Stimulated activated CD4-positive, alpha-beta T cell treated with anti-CD3 and anti-CD28 coated beads, Interleukin-4, amount 100 ng/mL, for 24 hours (primary cell): ENCODE measurements at places on chromosomes 1 and 21.
A peak's percentile ranks its signal among the peaks of the same experiment; 100 is the strongest.

GRCh38 chr1:162388083-162388594 lies 6.6 kb downstream of the C1orf226 start:
- DNase-seq, result no peak

GRCh38 chr1:55277377-55278130 lies 62.4 kb upstream of the USP24 start:
- DNase-seq, result peak; percentile 85

- no peak for DNase-seq
These were observed 21.5 kb upstream of the ARHGAP29 start for GRCh38 chr1:94258873-94259331.

DNA sequence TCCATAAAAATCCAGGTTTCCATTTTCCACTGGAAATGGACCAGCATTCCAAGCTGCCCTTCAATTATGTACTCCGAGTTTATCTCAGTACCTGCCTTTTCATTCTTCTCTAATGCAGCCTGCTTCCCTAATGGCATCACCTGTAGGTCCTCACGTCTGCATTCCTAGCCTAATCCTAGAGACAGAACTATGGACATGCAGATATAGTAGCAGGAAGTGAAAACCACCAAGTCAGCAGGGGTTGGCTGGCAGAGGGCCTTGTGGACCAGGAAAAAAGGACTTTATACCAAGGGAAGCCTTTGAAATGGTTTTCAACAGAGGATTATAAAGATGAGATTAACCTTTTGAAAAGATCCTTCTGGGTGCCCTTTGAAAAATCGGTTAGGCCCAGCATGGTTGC lies 135.7 kb upstream of the L1TD1 start:
- DNase-seq, result no peak

- DNase-seq, result no peak
These were observed 20.9 kb upstream of the LRP8 start for GRCh38 chr1:53348486-53349368.

DNA sequence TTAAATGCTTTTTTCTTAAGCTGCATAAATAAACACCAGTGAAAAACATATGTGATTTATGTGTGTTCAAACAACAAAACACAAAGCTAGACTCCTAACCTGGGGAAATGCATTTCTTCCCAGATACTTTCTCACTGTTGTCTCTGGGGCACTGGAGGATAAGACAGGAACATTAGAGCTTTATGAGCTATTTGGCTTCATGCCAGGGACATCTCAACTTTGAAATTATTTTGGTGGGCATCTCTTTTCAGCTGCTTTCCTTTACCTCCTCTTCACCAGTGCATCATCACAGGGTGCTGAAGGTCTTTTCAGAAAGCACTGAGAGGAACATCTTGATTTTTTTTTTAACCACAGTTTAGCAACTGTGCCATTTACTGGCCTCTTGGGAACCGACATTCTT lies 212.9 kb downstream of the DNM3 start:
- DNase-seq, result no peak

- DNase-seq, result no peak
These were observed 33.5 kb downstream of the CTBS start for GRCh38 chr1:84540759-84541158.

- no peak for DNase-seq
These were observed 136.6 kb downstream of the OMA1 start for GRCh38 chr1:58409890-58410289.

DNA sequence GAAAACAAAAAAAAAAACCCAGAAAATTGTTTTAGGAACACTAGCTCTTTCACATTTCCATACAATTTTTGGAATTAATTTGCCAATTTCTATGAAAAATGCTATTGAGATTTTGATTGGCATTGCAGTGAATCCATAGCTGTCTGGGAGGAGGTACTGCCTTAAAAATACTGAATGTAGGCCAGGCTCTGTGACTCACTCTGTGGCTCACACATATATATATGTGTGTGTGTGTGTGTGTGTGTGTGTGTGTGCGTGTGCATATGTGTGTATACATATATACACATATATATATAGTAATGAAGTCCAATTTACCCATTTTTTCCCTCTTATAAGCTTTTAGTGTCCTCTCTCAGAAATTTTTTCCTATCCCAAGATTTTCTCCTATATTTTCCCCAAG lies 214.2 kb upstream of the DMRTA2 start:
- no peak for DNase-seq

DNA sequence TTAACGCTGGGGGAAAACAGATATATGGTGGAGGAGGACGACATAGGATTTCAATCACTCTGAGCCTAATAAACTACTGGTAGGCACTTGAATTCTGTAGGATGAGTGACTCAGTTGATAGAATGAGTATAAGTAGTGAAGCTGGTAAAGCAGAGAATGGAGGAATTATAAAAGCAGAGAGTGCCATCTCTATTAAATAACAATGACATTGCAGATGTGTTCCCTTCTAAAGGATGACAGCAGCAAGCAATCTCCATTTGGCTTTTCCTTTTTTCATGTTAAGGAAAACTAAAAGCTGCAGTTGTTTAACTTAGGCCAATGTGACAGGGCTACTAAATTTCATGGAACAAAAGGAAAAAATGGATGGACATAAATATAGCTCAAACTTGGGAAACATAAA lies 17.5 kb downstream of the ZBTB8OS start:
- no peak for DNase-seq

- DNase-seq, result no peak
These were observed 23.7 kb downstream of the RRP1 start for GRCh38 chr21:43812957-43813655.

DNA sequence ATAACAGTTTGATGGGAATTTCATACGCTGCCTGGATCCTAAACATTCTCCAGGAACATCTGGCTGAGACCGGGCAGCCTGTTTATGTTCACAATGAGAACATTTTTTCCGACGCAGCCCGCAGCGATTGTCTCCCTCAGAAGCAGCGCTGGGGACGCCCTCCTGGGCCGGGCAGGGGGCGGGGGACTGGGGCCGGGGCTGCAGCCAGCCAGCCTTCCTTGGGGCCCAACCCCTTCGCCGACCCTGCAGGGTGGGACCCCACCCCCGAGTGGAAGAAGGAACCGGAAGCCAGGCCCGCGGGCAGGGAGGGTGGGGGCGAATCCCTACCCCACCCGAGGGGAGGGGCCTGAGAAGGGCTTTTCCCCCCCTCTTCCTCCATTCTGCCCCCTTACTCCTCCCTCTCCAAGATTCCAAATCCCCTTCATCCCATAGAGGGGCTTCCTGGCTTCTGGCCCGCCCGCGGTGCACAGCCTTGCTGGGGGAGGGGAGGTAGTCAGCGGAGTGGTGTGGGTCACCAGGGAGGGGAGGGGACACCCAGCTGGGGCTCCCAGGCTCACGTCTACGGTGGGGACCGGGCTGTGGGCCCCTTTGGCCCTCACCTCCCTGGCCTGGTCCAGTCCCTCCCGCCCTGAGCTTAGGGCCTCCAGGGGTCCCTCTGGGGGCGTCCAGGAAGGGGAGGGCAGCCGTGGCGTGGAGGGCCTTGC lies 60.6 kb downstream of the WNT9A start:
- DNase-seq, result peak; percentile 23

- no peak for DNase-seq
These were observed 258 bp downstream of the CCT3 start for GRCh38 chr1:156337888-156338179.

DNA sequence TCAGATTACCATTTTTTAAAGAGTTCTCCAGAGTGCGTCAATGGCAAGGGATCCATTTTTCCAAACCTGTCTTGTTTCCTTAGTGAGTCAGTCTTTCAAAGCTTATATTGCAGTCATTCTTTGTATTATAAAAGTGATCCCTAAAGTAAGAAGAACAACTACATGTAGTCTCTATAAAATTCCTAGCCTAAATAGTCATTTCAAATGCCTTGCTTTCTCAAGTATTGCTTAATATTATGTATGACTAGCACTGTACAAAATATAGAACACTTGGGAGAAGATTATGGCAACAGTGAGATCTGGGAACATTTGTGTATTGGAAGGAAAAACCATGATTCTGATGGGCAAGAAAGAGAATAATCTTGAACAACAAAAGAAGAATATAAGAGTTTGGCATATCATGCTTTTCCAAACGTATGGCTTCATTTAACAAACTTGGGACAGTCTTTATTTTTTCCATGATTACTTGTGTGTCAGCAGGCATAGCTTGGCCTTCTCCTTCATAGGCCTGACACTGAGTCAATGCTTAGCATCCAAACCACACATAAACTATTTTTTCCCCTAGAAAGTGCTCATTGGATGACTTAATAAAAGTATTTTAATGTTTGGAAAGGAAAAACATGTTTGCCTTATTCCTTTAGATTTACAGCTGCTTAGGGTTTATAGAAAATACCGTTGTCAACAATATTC lies 547.4 kb downstream of the LTN1 start:
- no peak for DNase-seq

DNA sequence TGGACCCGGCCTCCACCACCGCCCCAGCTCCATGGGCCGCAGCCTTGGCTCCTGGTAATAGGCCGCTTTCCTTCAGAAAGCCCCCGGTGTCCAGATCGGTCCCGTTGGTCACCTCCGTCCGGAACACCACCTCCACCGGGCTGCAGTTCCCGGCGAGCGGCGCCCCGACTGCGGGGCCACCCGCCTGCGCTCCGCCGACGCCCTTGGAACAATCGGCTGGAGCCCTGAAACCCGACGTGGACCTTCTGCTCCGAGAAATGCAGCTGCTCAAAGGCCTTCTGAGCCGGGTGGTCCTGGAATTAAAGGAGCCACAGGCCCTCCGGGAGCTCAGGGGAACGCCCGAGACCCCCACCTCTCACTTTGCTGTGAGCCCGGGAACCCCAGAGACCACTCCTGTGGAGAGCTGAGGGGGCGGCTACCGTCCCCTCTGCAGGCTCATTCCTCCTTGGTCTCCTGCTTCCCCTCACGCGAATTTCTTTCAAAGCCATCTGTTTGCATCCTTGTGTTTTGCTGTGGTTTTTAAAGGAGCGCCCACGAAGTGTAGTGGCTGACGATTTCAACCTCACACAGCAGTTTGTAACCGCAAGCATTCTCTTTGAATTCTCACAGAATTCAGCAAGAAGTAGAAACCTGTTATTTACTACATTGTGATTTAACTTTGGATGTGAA lies 6.0 kb downstream of the FCRLB start:
- peak; percentile 36 for DNase-seq

DNA sequence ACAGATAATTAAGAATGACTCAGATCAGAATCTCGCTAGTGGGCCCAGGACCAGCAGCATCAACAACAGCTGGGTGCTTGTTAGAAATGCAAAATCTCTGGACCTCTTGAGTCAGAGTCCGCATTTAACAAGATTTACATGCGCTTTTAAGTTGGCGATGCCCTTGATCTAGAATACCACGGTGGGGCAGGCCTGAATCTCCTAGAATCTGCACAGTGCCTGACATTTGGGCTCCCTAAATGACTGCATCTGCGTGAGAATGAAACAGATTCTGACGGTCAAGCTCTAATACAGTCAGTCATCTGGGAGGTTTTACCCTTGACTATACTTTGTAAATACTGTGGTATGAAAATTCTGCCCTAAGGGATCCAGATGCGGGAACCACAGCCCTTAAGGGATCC lies 17.2 kb upstream of the RAB29 start:
- DNase-seq, result no peak

GRCh38 chr1:192589813-192590212 lies 14.2 kb downstream of the RGS1 start:
- no peak for DNase-seq
